ENCODE measurements at places on chromosomes 4 and X. TPM values are rescaled to one million over a fixed set of nuclear protein-coding genes. Genes with fewer than 3 reads are reported as not detected.

GRCh38 chr4:11632025-11632424, 203.3 kb upstream of the HS3ST1 start:
- DNase-seq = no peak

GRCh38 chr4:138978600-138978999, 37.0 kb upstream of the NOCT start:
- no peak for DNase-seq

GRCh38 chr4:70629469-70630090, 1.0 kb downstream of the ENAM start:
- DNase-seq = no peak

DNA sequence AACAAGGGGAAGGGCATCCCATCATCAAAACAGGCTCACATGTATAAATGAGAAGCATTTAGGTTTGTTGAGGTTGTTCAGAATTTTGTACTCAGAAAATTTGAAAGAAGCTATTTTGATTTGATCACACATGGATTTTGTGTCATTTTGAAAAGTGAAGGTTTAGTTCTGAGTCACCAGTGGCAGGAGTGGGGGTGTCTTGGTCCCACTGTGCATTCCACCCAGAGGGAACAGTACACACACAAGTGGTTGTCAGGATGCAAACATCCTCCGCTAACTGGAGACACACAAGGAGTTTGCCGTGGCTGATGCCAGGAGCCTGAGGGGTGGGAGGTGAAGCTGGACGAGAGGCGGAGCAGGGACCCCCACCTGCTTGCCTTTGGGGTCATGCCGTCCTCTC, 198.2 kb upstream of the PSAPL1 start:
- DNase-seq = no peak

- no peak for DNase-seq
Observed at GRCh38 chr4:77662396-77662795, 56.8 kb downstream of the CXCL13 start.

DNA sequence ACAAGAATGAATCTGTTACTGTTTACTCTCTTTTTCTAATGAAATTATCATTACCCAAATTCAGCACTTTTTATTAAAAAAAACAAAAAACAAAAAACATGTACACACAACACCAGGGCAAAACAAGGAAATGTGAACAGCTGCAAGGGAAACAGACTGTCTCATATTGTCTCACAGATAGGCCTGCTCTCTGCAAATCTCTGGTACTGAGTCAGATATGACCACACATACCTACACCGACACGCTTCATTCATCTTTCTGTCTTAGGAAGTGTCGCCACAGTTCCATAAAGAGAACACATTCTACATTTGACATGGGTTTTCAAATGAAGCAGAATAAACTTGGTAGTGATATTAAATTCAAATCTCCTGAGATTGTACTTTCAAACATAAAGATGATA, 92.2 kb upstream of the GPR34 start:
- DNase-seq = peak; percentile 41

DNA sequence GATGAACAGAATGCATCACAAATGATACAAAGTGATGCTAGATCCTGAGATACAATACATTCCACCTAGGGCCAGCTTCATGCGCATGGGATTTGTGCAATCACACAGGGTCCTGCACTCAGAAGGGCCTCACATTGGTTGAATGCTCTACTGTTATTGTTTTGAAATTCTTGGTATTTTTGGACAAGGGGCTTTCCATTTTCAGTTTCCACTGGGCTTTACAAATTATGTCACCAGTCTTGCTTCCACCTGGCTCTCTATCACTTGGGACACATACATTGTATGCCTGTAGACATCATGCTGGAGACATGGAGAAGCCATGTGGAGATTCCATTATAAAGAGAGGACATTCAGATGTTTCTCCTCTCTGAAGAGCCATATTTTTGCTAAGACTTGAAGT, 155.8 kb downstream of the NAA11 start:
- DNase-seq = no peak

DNA sequence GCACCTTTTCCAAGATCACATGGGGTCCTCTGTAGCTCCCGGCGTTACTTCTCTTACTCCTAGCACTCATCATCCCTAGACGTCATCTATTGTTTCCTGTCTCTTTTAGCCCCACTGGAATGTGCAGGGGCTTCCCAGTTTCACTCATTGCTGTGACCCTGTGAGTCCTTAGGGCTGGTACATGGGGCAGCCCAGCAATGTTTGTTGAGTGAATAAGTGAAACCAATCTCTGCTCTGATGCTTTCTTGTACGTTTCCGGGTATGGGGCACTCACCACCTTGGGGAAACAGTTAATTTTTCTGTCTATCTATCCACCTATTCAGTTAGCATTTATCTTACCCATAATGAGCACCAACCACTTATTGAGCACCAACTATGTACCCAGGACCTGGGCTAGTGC, 16.1 kb downstream of the MSX1 start:
- DNase-seq = no peak

Gene FTSJ1
- 31.7 TPM for total RNA-seq

Gene HOPX
- total RNA-seq = 1.7 TPM

Gene NXF2
- total RNA-seq = not detected

Gene FGF16
- 0.20 TPM for total RNA-seq
